ENCODE measurements at places on chromosomes 11 and 22. TPM values are rescaled to one million over a fixed set of nuclear protein-coding genes. Genes with fewer than 3 reads are reported as not detected.

DNA sequence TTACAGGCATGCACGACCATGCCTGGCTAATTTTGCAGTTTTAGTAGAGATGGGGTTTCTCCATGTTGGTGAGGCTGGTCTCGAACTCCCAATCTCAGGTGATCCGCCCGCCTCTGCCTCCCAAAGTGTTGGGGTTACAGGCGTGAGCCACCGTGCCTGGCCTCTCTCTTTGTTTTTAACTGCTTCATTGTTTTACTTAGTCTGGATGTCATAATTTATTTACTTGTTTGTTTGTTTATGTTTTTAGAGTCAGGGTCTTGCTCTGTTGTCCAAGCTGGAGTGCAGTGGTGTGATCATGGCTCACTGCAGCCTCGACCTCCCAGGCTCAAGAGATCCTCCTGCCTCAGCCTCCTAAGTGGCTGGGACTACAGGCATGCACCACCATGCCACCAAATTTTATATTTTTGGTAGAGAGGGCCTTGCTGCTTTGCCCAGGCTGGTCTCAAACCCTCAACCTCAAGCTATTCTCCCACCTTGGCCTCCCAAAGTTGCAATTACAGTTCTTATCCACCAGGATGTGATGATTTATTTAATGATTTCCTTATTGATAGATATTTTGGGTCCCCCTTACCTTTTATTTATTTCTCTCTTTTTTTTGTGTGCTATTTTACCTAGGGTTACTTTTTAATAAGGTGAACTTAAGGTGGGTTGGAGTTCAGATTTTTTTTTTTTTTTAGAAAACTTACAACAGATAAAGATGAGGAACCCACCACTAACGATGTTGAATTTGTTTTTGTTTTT lies 52.6 kb upstream of the ADA2 start:
- DNase-seq, result no peak

Gene PATE4
- not detected for total RNA-seq

DNA sequence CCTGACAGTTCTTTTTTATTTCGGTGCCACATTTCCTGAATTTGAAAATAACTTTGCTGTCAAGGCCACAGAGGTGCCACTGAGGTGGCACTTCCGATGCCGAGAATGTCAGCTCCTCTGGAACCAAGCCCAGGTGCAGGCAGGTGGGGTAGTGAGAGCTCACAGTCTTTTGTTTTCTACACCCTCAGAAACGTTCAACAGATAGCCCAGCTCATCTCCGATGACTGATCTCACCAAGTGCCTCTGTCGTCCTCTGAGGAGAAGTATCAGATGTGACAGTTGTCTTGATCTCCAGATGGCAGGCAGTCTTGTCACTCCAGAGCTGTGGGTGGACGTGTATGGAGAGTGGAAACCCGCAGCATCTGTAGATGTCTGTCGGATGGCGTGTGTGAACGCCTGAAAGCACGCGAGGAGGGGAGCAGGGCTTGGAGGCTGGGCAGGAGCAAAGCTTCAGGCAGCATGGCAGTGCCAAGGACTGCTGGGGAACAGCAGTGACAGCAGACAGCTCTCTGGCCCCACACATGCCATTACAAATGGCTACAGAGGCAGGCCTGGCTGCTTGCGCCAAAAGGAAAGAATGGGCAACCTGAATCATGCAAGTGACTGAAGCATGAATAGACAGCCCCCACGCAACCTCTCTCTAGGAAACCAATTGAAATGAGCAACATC lies 877.0 kb downstream of the OPCML start:
- DNase-seq, result no peak

- DNase-seq, result no peak
Measured at GRCh38 chr22:40817737-40818136, 1.4 kb downstream of the SLC25A17 start.

- no peak for DNase-seq
Measured at GRCh38 chr11:26905368-26905767, 88.5 kb upstream of the FIBIN start.
